ENCODE measurements at places on chromosomes 4 and X.

- DNase-seq = no peak
Measured at GRCh38 chrX:48667509-48667908, 16.1 kb upstream of the WAS start.

DNA sequence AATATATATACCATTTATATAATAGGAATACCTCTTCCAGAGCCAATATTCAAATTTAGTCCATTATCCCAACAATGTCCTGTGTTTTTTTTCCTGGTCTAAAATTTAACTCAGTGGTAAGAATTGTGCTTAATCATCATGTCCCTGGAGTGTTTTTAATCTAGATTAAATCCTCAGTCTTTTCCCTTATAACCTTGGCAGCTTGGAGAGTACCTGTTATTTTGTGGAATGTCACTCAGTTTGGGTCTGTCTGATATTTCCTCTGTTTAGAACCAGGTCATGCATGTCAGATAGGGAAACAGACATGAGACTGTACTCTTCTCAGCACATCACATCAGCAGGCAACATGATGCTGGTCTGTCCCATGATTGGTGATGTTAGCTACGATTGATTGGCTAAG lies 96.6 kb downstream of the HPGD start:
- no peak for DNase-seq

DNA sequence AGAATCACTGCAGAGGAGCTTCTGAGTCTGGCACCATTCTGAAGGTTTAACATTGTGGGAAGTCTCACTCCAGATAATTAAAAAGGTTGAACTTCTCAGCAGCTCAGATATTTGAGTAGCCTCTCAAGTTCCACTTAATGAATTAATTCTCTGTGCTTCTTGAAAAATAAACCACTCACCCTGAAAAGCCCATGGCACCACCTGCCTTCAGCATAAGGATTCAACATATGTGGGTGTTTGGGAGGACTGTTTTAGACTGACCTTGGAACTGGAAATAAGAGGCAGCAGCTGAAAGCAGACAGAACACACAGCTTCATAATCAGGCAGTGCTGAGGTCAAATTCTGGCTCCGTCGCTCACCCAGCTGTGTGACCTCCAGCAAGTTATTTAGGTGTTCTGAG lies 100.6 kb downstream of the KCNIP4 start:
- DNase-seq = no peak

DNA sequence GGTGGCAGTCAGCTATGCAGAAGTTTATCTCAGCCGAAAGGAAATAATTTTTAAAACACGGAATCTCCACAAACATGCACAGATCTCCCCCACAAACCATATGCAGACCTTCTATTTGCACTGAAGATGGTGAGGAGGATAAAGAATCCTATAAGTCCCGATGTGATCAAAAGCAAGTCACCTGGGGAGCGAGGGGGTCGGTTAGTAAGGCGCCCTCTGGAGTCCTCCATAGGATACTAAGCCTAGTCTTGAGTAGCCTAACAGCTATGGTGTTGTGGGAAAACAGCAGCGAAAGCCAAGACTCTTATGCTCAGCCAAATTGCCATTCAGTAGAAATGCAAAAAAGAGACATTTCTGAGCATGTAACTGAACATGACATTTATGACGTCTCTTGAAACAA lies 210.9 kb downstream of the FRMPD4 start:
- DNase-seq = no peak

- DNase-seq = no peak
Measured at GRCh38 chr4:1239141-1239949, 9.6 kb downstream of the CTBP1 start.

- DNase-seq = no peak
Measured at GRCh38 chr4:108433832-108434231, 186.5 kb upstream of the RPL34 start.

GRCh38 chrX:129647418-129648410 lies 7.0 kb downstream of the APLN start:
- DNase-seq = no peak

DNA sequence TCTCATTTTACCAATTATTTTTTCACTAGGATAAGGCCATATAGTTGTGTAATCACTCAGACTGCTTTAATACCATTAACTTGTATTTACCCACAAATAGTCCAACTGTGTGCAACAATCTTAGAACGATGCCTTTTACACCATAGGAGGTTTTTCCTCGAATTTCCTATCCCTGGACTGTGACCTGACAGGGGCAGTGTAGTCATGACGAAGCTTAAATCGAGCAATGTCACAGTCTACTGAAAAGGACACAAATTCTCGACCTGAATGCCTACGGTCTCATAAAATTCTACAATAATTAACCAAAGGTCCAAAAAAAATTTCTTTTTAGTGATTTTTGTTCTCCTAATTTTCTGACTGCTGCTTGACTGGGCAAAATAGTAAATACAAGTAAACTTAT lies 208.9 kb downstream of the ADAMTS3 start:
- DNase-seq = no peak

DNA sequence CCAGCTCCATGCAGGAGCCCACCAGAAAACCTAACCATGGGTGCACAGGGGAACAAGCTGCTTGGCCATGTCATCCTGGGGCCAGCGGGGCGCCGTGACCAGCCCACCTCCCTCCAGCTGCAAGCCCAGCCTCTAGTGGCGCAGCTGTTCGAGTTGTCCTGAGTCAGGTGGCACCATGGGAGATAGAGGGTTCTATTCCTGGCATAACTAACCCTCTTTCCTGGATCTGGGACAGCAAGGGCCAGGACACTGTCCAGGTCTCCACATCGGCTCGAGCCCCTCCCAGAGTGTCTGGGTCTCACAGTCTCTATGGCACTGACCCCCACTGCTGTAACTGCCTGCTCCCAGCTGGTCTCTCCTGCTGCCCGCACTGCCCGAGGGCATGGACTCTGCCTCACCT lies 16.7 kb downstream of the ABLIM2 start:
- DNase-seq = no peak

GRCh38 chrX:67697452-67697851 lies 153.6 kb downstream of the AR start:
- no peak for DNase-seq

GRCh38 chr4:166680796-166681195 lies 553.5 kb downstream of the SPOCK3 start:
- DNase-seq = no peak

GRCh38 chr4:163701916-163702315 lies 207.4 kb downstream of the TMA16 start:
- no peak for DNase-seq

GRCh38 chr4:185472103-185472542 lies 590 bp upstream of the CCDC110 start:
- no peak for DNase-seq

DNA sequence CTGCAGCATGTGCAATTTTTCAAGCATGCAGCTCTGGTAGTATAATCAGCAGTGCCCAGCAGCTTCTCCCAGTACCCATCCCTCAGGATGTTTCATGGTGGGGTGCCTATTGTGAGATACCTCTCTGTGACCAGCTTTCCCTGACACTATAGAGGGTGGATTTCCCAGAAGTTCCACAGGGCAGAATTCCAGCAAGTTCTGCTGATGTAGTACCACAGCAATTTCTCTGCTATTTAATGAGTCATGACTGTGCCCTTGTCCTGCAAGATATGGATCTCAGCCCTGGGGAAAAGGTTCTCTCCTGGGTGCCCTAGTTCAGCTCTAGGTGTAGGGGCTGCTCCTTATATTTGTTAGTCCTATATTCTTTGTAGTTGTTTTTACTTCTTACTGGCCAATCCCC lies 174.8 kb downstream of the ENOX2 start:
- DNase-seq = no peak

DNA sequence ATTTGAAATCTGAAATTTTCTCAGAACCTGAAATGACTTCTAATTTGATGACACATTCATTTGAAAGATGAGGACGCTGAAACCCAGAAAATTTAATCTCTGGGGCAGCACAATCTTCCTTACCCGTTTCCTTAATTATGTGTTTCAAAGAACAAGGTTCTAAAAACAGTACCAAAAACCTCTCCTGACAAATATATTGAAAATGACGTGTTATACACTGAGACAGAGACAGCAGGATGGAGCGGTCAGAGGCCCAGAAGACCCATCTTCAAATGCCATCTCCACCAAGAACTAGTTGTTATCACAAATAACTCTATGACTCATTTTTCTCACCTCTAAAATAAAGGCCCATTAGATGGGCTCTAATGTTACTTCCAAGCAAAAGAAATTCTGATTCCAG lies 177.3 kb downstream of the NSUN7 start:
- DNase-seq = no peak

GRCh38 chrX:16700734-16701133 lies 11.7 kb downstream of the CTPS2 start:
- no peak for DNase-seq

DNA sequence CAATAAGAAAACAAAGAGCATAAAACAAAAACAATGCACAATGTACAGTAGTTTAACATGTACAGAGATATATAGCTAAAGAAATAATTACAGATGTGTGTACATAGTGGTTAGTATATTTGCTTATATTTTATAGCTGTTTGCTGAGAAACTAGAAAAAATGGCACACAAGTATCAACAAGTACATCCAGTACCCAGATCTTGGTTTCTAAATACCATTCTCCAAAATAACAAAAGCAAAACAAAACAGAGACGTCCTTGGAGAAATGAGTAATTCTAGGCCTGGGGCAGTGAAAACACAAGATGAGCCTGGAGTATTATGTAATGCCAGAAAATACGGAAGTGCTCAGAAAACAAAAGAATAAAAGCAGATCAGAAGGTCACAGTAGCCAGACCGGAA lies 189.6 kb downstream of the TMEM47 start:
- no peak for DNase-seq

GRCh38 chr4:24780936-24781495 lies 14.4 kb upstream of the SOD3 start:
- no peak for DNase-seq

- DNase-seq = no peak
Measured at GRCh38 chrX:13142891-13143290, 98.5 kb upstream of the FAM9C start.

DNA sequence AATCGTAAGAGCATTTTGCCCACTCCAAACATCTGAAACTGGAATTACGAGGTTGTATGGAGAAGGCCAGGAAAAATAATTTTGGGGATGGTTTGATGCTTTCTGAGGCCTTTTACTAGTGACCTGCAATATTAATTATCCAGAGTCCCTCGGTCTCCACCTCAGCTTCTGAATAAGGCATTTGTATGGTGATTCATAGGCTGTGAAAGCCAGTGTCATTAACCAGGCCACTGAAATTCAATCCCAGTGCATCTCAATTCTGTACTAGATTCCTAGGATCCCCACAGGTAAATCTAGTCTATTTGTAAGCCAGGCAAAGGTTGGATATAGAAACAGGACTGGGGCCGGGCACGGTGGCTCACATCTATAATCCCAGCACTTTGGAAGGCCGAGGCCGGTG lies 135.4 kb upstream of the RBPJ start:
- no peak for DNase-seq

GRCh38 chr4:113316879-113317278 lies 267.4 kb downstream of the ANK2 start:
- no peak for DNase-seq

DNA sequence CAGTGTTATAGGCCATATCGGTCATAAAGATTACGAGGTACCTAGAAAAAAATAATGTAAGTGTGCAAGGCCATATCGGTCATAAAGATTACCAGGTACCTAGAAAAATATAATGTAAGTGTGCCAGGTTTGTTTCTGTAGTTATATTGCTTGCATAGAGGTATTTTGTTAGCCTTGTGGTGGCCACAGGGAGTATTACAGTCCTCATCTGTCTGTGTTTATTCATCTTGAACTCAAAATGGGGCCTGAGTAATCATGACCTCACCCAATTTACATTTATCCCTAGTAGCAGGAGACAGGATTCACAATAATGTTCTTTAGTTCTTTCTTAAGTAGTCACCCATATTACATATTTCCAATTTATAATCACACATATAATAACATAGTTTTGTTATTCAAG lies 459.7 kb downstream of the MID1IP1 start:
- no peak for DNase-seq

All from activated gamma-delta T cell (primary cell).